ENCODE measurements at places on chromosomes 2 and 18. TPM values are rescaled to one million over a fixed set of nuclear protein-coding genes. Genes with fewer than 3 reads are reported as not detected.

Gene PLGLB1
- 4.0 TPM for total RNA-seq

Gene TEX44
- not detected for total RNA-seq

Gene TPGS2
- total RNA-seq, result 85.6 TPM

Gene IL36RN
- total RNA-seq, result not detected

Gene SLC9A2
- not detected for total RNA-seq

Gene MEIS1
- not detected for total RNA-seq

Gene SCYGR4
- total RNA-seq, result not detected

Gene RIT2
- total RNA-seq, result not detected

Gene PID1
- total RNA-seq, result not detected

Gene GALR1
- not detected for total RNA-seq

Gene ZNF804A
- total RNA-seq, result not detected

Gene M1AP
- not detected for total RNA-seq

Gene LAMA3
- total RNA-seq, result not detected

Gene SCYGR7
- not detected for total RNA-seq

Gene COL3A1
- total RNA-seq, result not detected

Gene TGOLN2
- total RNA-seq, result 151 TPM

Gene ZBTB7C
- 0.81 TPM for total RNA-seq

Gene SERPINB11
- total RNA-seq, result not detected

Gene SERPINE2
- 19.4 TPM for total RNA-seq

Gene RESP18
- total RNA-seq, result not detected

Gene HTR2B
- total RNA-seq, result not detected

Gene DRC1
- total RNA-seq, result not detected
